ENCODE measurements at places on chromosomes 4 and X.

DNA sequence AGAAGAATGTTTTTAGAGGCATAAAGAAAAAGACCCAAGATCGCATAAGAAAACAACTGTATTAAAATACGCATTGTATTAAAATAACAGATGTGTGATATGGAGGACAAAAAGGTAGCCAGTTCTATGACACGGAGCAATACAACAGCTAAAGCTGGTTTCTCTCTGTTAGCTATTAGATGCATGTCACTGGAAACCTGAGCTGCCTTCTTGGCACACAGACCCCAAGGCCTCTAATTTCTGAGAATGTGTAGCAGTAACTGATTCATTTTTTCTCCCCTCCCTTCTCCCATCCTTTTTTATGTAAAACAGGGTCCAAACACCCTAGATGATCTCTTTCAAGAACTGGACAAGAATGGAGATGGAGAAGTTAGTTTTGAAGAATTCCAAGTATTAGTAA, 4.1 kb downstream of the S100G start:
- no peak for DNase-seq

- DNase-seq = no peak
Measured at GRCh38 chr4:154033921-154034320, 245.0 kb upstream of the SFRP2 start.

- no peak for DNase-seq
Measured at GRCh38 chr4:38030023-38030422, 69.8 kb downstream of the PTTG2 start.

GRCh38 chrX:129737916-129738315, 863 bp upstream of the XPNPEP2 start:
- no peak for DNase-seq

DNA sequence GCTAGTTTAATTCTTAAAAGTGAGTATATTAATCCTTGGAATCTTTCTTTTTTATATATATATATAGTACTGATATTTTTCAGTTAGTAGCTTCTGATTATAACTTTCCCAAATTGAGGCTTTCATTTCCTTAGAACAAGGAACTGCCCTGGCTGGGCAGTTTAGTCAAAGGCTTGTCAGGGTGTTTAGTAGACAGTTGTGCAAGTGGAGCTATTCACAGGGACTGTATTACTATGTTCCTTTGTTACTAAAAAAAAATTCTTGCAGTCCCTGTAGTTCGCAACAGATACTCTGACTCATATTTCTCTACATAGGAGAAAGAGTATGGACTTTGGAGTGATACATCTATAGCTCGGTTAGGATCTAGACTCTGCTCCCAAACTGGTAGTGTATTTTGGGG, 20.8 kb downstream of the USO1 start:
- no peak for DNase-seq

DNA sequence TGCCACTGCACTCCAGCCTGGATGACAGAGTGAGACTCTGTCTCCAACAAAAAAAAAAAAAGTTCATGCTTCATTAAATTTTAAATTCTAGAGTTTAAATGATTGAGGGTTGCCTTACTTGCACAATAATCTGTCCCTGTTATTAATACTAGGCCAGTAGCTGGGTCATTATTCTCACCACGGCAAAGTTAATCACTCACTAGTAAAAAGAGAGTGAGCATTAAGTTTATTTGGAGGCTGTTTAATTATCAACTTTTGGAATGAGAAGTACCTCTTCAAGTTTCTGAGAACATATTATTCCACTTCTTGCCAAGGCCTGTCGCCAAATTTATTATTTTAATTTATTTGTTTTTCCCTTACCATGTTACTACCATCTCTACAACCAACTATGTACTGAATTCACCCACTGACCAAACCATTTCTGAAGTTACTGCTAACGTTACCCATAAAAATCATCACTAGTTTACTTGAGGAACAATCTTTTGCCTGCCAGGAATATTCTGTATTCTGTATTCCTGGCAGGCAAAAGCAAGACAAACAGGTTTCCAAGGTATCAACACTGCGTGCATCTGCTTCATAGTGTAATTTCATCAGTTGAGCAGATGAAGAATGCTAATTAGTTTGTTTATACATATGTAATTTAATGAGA, 26.5 kb downstream of the GUCY1A1 start:
- no peak for DNase-seq

GRCh38 chrX:63657821-63658220, 127.2 kb downstream of the ARHGEF9 start:
- DNase-seq = no peak

DNA sequence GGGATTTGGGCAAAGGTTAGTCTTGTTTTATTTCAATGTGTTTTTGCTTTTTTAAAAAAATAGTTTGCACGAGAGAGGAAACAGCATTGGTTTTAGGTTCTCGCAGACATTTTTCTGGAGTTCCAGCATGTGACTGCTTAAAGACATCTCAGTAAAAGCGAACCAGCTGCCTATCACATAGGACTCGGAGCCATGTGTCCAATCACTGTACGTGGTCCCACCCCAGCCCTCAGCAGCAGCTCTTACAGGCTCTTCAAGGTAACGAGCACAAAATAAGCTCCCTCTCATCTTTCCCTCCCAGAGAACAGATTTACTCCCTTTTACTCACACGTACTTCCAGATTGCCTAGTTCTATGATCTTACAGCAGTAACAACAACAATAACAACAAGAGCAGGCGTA, 68.7 kb downstream of the MCF2 start:
- no peak for DNase-seq

GRCh38 chr4:16227462-16227868, 1.2 kb upstream of the TAPT1 start:
- DNase-seq = no peak

- no peak for DNase-seq
Measured at GRCh38 chrX:83469551-83469950, 38.5 kb upstream of the POU3F4 start.

DNA sequence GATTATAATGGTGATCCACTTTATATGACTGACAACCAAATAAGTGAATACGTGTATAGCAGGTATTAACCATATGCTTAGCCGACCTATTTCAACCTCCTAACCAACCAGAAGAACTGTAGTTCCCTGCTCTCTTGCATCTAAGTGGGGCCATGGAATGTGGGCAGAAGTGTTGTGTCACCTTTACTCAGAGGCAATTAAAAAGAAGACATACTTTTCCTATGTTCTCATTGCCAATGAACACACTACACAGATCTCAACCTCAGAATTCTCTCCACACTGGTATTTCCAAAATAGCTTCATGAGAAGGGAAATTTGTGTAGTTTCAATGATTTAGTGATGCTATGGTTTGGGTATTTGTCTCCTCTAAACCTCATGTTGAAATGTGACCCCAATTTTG, 3.2 kb upstream of the NFKB1 start:
- no peak for DNase-seq

DNA sequence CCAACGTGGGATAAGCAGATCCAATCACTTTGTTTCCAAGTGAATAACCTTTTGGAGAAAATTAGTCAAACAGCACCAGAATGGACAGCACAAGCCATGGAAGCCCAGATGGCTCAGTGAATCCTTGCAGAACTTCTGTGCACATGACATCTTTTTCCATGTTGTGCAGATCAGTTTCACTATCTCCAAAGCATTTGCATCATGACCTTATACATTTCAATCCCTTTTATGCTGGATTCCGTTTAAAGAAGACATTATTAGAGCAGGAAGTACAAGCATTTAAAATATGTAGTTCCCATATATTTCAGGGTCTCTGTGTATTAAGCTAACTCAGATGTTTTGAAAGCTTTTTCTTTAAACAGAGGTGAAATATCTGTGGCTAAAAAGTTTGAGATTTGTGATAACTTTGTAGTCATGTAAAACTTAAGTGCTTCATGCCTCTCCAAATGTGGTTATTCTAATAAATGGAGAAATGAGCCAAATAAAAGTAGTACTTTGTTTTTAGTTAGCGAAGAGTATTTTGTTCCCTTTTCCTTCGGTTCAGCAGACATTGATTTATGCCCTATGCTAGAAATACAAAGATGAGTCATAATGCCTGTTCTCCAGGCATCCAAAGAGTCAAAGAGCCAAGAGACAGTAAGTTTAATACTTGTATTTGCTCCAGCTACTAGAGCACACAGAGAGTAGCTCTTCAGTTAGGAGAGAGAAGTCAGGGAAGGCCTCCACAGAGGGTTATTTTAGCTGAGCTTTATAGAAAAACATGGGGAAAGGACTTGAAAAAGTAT, 39.0 kb downstream of the PLAC8 start:
- no peak for DNase-seq

DNA sequence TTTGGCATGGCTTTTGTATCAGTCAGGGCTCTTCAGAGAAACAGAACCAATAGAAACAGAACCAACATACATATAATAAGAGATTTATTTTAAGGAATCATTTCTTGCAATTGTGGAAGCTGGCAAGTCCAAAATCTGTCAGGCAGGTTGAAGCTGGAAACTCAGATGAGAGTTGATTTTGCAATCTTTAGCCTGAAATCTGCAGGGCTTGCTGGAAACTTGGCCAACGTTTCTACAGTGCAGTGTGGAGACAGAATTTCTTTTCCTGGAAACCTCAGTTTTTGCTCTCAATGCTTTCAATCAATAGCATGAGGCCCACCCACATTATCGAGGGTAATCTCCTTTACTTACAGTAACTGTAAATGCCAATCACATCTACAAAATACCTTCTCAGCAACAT, 45.4 kb downstream of the COMMD8 start:
- no peak for DNase-seq

DNA sequence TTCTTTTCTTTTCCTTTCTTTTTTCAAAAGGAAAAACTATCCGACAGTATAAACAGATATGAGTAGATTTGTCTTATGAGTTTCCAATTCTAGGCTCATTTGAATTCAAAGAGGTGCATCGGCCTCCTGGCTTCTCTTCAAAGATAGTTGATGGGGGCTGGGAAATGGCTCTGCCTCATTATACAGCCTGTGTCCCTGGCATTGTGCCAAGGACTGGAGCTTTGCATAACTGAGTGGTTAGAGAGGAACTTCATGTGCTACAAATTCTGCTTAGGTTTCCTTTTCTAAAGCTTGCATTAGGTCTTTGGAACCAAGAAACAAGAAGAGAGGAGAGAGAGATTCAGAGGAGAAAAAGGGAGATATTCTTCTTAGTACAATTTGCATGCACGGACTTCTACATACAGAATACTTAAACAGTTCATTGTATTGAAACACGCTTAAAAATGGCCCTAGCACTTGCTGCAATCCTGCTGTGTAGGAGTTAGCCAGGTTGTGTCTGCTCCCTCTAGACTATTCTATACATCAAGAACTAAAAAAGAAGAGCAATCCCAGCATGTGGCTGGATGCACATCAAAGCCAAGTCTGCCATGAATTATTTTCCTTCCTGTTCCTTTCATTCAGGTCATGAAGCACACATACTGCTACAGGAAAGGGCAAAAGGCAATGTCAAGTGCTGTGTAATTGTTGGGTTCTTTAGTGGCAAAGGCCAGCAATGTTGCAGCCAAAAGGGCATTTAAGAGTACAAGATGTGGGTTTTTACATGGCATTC, 70.9 kb downstream of the INTS12 start:
- DNase-seq = peak; percentile 1

DNA sequence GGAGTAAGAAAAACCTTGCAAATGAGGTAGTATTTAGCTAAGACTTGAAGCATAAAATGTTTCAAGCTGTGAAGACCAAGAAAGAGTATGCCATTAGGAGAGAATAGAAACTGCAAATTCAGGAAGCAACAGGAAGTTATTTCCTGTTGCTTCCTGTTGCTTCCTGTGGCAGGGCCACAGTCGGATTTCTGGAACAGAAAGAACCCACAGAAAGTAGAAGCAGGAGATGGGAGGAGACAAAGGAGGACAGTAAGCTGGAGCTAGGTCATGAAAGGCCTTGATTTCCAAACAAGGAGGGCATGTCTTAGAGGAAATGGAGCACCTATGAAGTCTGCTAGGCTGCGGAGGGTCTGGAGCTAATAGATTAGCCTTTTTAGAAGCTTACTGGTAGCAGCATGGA, 17.2 kb downstream of the ASB11 start:
- no peak for DNase-seq

GRCh38 chr4:99088023-99088449, 552 bp downstream of the ADH5 start:
- DNase-seq = peak; percentile 21

All from activated CD4-positive, alpha-beta T cell treated with anti-CD3 and anti-CD28 coated beads for 4 hours (primary cell).